Stimulated activated CD4-positive, alpha-beta T cell treated with anti-CD3 and anti-CD28 coated beads, Interleukin-12 subunit alpha, Interleukin-12 subunit beta, amount 100 ng/mL, for 24 hours (primary cell): ENCODE measurements at places on chromosomes 7 and 10.

- DNase-seq = no peak
Observed at GRCh38 chr10:111093741-111094380, 17.0 kb downstream of the ADRA2A start.

- DNase-seq = no peak
Observed at GRCh38 chr10:31582365-31583052, 263.5 kb downstream of the ZEB1 start.

- DNase-seq = no peak
Observed at GRCh38 chr7:82760074-82760473, 316.5 kb upstream of the CACNA2D1 start.

DNA sequence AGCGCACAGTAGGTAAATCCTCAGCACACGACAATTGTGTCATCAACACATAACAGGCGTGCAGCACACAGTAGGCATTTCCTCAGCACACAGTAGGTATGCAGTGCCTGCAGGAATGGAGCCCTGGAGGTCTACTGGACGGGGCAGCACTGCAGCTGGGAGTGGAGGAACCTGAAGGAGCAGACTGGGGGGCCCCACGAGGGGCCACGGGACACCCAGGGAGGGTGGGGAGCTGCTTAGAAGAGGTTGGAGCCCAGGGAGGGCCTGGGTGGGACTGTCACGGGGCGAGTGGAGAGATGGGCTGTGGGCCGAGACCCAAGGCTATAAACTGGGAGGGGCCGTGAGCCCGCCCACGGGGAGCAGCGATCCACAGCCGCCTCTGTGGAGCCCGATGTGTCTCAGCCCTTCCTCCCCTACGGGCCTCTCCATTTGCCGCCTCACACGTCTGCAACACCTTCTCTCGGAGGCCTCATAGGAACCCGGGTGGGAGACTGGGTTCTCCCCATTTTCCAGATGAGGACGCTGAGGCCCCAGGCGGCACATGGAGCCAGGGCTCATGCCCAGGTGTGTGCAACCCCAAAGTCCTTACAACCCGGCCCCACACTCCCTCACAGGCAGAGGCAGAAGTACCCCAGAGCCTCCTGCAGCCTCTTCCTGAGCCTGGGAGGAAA, 101.5 kb downstream of the MICALL2 start:
- DNase-seq = no peak

- DNase-seq = no peak
Observed at GRCh38 chr7:128045766-128046165, 14.5 kb upstream of the LRRC4 start.
